ENCODE measurements at places on chromosomes 1 and 21. TPM values are rescaled to one million over a fixed set of nuclear protein-coding genes. Genes with fewer than 3 reads are reported as not detected.
A peak's percentile ranks its signal among the peaks of the same experiment; 100 is the strongest.

- DNase-seq: no peak
Measured at GRCh38 chr1:228312136-228312764, 94.4 kb downstream of the TRIM11 start.

Gene TAS1R1
- polyA plus RNA-seq: 0.05 TPM

Gene RNU1-4
- not detected for polyA plus RNA-seq

DNA sequence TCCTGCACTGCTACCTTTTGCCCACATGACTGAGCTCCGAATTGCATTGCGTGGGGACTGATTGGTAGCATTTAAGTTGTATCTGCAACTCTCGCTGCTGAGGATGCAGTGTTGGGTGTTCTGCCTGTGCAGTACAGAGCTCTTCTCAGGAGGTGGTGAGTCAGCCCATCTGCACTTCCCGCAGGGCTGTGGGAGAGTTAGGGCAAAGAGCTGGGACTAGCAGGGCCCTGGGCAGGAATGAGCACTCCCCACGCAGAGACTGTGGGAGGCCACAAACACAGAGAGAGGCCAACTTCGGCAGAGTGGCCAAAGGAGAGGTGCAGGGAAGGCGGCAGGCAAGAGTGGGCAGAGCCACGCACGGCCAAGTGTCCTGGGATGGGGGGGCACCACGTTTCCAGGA is 244.7 kb downstream of the SIPA1L2 start:
- peak; percentile 83 for DNase-seq

DNA sequence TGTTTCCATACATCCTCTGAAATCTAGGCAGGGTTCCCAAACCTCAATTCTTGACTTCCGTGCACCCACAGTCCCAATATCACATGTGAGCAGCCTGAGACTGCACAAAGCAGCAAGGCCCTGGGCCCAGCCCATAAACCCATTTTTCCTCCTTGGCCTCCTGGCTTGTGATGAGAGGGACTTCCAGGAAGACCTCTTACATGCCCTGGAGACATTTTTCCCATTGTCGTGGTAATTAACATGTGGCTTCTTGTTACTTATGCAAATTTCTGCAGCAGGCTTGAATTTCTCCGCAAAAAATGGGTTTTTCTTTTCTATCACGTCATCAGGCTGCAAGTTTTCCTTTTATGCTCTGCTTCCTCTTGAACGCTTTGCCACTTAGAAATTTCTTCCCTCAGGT is 3.3 kb upstream of the PIGK start:
- DNase-seq: no peak

GRCh38 chr1:201954263-201955008 is 867 bp upstream of the TIMM17A start:
- no peak for DNase-seq

GRCh38 chr1:53781654-53782053 is 42.7 kb upstream of the GLIS1 start:
- peak; percentile 44 for DNase-seq

DNA sequence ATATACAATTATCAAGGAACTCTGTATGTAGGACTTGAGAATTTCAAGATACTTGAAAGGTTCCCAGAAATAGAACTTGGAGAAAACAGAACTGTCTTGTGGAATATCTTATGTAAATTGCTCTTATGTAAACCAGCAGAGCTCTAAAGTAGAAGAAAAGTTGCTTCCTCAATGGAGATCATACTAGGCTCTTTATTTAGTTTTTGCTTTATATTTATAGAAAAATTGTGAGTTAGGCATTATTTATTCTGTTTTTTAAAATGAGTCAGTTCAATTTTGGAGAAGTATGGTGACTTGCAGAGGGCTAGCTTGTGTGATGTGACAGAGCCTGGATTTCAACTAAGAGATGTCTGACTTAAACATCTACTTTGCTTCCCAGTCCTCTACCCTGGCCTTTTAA is 40.4 kb downstream of the ATP6V1G3 start:
- DNase-seq: no peak

DNA sequence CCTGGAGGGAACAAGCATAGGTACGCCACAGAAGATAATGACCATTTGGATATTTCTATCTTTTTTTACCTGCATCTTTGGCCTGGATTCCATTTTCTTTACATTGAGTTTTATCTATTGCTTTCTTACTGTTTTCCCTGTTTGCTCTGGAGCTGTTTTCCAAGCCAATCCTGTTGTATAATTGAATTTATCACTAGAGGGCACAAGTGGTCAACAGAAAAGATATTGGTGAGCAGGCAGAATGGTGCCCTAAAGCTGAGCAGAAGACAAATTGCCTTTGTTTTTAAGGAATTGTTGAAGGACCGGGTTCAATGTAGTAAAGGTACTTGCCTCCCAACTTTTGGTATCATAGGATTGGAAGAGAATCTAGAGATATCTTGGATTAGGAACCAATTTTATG is 152.8 kb downstream of the PPP1R12B start:
- peak; percentile 48 for DNase-seq

DNA sequence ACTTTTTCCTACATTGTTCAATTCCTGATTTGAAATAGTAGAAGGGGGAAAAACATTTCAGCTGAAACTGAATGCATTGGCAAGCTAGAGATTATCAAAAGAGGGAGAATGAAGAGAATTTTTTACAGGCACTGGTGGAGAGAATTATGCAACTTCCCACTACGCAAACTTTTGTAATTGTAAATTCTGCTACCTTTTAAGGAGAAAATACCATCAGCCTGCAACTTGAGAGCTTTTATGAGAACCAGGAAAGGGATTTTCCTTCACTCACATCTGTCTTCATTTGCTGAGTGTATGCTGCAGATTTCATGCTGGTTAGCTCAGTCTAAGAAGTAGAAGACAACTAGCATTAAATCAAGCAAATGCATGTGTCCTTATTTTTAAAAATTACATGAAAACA is 43.7 kb downstream of the ADAMTS1 start:
- peak; percentile 94 for DNase-seq

Gene MT1HL1
- not detected for polyA plus RNA-seq

Gene PYCR2
- 68.1 TPM for polyA plus RNA-seq

DNA sequence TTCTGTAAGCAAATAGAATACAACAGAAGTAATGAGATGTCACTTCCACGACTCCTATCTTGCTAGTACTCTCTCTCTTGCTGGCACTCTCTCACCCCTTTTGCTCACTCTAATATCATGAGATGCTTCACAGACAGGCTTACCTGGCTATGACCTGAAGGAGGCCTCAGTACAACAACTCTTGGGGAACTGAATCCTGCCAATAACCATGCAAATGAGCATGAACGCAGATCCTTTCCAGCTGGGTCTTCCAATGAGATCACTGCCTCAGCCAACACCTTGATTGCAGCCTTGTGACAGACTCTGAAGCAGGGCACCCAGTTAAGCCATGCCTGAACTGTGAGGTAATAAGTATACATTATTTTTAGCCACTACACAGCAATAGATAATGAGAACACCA is 53.1 kb upstream of the ADAR start:
- DNase-seq: no peak

Gene PTPRU
- polyA plus RNA-seq: 10.7 TPM

Gene NTMT2
- not detected for polyA plus RNA-seq

DNA sequence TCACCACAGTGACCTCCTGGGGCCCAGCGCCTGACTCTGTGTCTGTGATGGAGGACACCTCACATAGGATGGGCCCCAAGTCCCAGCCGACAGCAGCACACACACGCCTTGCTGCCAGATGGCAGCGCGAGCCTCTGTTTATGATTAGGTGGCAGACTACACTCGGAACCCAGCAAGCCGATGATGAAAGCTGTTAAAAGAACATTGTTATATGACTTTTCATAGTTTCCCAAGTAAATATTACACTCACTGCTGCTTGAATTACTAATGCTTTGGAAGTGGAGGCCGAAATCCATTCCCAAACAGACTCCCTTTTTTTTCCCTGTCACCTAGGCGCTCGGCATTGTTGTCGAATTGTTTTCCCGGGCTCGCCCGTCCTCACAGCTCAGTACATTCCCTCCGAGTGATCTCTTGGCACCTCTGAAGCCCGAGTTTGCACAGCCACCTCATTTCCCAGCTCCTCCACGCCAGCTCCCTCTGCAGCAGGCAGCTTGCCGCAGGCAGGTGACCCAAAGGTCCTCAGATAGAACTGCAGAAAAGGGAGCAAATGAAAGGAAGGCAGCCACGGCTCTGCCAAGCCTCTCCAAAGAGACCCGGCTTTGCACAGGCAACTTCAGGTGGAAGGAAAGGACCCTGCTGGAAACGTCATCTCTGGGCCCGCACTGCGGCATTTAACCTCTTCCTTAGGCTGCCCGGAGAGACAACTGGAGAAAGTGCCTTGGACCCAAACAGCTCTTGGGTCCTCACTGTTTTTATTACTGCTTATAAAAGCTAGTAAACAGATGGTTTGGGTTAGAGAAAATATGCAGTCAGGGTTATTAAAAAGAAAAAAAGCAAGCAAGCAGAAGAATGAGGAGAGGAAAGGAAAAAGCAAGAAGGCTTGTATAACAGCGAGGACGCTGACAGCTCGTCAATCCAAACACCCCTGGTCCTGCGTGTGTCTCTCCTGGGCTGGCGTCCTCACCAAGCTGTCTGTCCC is 72.2 kb upstream of the SLC25A33 start:
- DNase-seq: peak; percentile 10

DNA sequence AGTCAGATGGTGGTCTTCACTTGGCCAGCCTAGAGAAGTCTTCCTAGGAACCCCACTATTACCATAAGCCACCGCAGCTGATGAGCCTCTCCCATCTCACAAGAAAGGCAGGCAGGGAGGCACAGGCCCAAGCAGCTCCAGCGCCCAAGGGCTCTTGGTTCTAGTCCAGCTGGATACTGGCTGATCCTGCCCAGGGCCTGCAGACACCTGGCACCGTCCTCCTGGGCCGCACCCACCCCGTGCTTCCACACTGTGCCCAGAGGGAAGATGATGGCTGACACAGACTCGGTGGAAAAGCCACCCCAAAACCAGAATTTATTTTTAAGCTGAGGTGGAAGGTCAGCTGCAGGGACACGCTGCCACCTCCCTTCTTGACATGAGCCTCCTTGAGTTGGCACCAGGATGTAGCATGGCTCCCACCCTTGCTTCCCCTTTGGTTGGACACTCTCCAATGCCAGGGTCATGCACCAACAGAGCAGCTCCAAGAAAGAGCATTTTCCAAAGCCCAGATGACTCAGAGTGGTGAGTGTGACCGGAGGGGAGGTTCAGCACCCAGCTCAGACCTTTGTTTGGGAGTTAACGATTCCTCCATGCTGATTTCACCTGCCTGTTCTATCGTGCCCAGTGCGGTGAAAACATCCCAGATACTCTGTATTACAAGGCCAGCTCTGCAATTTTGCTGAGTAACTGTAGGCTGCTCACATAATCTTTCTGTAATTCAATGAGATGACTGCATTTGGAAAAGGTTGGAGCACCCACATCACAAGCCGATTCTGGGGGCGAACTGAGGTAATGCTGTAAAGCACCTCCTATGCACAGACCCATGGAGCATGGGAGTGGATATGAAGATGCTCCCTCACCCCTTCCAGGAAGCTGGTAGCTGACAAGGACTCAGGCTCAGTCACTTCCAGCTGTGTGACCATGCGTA is 63.1 kb upstream of the SLC2A1 start:
- no peak for DNase-seq

DNA sequence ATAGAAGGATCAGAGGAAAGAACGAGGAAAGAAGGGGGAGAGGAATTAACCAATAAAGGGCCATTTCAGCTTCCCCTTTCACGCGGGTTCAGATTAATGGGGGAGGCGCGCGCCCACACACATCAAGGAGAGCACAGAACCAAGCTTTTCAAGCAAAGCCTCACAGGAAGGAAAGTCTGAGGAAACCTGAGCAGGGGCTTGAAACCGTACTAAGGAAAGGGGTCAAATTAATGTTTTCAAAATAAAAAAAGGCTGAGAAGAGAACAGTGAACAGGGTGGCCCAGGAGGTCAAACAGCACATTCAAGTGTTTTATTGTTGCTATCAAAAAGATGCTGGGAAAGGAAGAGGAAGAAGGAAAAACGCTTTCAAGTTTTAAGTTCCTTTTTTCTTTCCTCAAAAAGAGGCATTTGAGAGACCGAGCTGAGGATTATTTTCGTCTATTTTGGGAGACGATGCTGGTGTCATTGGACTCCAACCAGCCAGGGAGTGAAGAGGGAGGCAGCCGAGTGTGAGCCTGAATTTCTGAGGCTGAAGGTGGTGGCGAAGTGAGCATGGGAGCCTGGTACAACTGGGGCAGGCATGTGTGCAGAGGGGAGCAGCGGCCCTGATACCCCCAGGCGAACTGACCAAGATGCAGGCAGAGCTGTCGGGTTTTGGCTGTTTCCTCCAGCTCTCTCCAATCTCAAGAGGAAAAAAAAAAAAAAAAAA is 88.4 kb downstream of the PROX1 start:
- DNase-seq: no peak

Gene NGF
- 21.7 TPM for polyA plus RNA-seq

Gene AGL
- polyA plus RNA-seq: 1.8 TPM

Gene HUNK
- polyA plus RNA-seq: 1.0 TPM

- DNase-seq: no peak
Measured at GRCh38 chr1:193113992-193114332, 7.9 kb upstream of the CDC73 start.

Gene CADM3
- not detected for polyA plus RNA-seq

GRCh38 chr1:221100611-221101010 is 221.4 kb downstream of the HLX start:
- peak; percentile 86 for DNase-seq

DNA sequence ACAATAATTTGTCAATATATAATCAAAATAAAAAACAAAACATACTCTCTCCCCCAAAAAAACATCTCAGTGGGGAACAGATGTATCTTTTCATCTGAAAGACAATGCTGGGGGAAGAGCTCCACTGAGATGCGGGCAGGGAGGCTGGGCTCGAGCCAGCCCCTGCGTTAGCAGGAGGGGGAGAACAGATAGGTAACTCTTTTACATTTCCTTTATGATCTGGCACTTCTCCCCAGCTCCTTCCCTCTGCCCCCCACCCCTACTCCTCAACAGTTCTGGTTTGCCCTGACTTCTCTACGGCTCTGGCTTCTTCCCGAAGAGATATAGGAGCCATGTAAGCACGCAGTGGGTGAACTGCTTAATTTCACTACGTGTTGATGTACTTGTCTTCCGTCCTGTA is 12.4 kb downstream of the LEPR start:
- no peak for DNase-seq

DNA sequence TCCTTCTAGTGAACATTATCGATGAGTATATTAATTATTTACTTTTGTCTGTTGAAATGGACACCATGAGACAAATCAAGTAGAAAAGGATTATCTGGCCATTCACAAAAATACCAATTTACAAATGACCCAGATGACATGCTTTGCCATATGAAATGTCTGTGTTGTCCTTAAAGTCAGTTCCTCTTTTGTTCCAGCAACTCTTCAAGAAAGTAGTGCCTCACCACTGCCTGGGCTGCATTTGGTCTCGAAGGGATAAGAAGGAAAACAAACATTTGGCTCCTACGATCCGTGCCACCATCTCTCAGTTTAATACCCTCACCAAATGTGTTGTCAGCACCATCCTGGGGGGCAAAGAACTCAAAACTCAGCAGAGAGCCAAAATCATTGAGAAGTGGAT is 79.6 kb downstream of the RGL1 start:
- DNase-seq: no peak

DNA sequence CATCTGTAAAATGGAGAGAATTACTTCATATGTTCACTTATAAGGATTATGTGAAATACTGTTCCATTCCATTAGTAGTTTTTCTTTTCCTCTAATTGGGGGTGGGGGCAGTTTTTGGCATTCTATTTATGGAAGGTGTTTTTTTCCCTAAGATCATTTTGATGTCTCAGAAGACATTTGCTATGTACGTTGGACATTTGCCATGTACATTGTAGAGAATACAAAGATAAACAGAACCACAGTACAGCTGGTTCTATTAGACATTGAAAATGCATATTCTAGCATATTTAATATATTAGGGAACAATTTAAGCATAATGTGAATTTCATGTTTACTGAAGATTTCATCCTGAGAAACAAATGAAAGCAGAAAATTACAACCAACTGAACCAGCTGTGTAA is 98.5 kb downstream of the PTBP2 start:
- peak; percentile 10 for DNase-seq

GRCh38 chr1:16391411-16391810 is 24.4 kb downstream of the SZRD1 start:
- no peak for DNase-seq

All from IMR-90 (cell line).